Motor neuron (in vitro differentiated cells): ENCODE measurements at places on chromosomes 13 and 19. TPM values are rescaled to one million over a fixed set of nuclear protein-coding genes. Genes with fewer than 3 reads are reported as not detected.

MCF2L gene
- 20.0 and 25.7 TPM in 2 replicates for total RNA-seq

- peak; percentile 36 for ATAC-seq
Observed at GRCh38 chr19:30742406-30742938, 370.3 kb downstream of the ZNF536 start.

DNA sequence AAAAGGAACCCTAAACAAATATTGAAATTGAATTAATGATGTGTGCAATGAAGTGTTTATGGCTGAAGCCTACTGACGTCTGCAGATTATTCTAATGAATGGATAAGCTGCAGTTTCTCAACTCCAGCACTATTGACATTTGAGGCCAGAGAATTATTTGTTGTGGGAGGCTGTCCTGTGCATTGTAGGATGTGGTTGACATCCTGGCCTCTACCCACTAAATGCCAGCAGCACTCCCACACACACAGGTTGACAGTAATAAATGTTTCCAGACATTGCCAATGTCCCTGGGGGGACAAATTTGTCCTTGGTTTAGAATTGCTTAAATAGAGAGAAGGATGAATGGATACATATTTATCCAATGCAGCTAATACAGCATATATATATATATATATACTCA, 19.2 kb upstream of the MYH14 start:
- no peak for ATAC-seq

- peak; percentile 93 for ATAC-seq
Observed at GRCh38 chr19:29811125-29812079, at the start of gene CCNE1. CCNE1 (plus strand) TSS chr19:29811991; CDS start chr19:29812556, 565 bp downstream.

GRCh38 chr13:21949818-21950429, 279.1 kb downstream of the FGF9 start:
- ATAC-seq, result no peak

SLC1A6 gene
- 0.22 and 0.31 TPM in 2 replicates for total RNA-seq

- no peak for ATAC-seq
Observed at GRCh38 chr13:98216711-98217285, 39.7 kb upstream of the RNF113B start.

ISYNA1 gene
- total RNA-seq, result 90.8 and 96.9 TPM in 2 replicates

- ATAC-seq, result peak; percentile 50
Observed at GRCh38 chr19:39362682-39363657, 20.7 kb downstream of the SAMD4B start.

GRCh38 chr19:30330266-30330665, 41.9 kb upstream of the ZNF536 start:
- no peak for ATAC-seq

DNA sequence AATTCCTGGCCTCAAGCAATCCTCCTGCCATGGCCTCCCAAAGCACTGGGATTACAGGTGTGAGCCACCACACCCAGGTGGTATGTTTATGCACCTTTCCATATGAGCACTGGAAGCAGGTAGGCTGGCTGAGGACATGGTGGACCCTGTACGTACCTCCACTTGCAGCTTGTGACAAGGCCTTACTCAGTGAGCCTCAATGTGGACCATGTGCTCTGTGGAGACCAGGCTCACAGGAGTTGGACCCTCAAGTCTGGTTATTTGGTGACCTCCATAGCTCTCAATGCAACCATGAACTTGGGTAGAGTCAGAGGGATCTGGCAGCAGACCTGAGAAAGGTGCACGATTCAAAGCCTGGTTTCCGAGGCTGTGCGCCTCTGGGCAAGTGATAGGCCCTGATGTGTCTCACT, 5.5 kb downstream of the ACP4 start:
- ATAC-seq, result no peak

DNA sequence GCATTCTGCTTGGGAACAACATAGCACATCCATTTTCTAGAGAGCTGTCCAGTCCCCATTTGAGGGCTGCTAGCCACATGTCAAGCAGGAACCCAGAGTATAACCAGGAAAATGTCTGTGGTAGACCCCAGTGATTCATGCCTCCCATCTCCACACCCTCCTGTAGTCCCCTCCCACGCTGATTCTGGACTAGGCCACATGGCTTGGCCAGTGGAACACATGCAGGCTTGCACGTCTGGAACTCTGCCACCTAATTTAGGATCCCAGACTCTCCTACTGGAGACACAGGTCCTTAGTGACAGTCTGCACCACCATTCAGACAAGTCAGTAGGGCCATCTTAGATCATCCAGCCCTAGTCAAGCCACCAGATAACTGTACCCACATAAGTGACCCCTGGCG, 149.8 kb downstream of the ZIC5 start:
- no peak for ATAC-seq

- no peak for ATAC-seq
Observed at GRCh38 chr19:7196763-7197118, 97.5 kb downstream of the INSR start.

NLRP7 gene
- total RNA-seq, result not detected in 2 replicates

DNA sequence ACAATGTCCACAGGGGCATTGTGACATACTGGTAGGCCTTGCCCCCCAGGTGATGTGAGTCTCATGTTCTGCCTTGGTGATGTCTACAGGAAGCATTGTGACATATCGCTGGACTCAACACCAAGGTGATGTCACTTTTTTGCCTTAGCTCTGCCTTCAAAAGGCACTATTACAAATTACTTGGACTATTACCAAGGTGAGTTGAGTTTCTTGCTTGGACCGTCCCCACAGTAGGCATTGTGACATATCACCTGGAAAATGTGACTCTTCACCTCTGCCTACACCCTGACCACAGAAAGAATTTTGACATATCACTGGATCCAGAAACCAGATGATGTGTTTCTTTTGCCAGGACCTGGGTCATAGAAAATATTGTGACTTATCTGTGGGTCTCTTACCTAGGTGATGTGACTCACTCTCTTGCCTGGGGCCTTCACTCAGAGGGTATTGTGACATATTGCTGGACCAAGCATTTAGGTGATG, 60.6 kb upstream of the ZNF724 start:
- ATAC-seq, result no peak

GRCh38 chr13:37995092-37995491, 125.5 kb upstream of the TRPC4 start:
- ATAC-seq, result peak; percentile 97

PET100 gene
- 209 and 240 TPM in 2 replicates for total RNA-seq

FFAR1 gene
- total RNA-seq, result 0.11 and 0.13 TPM in 2 replicates

GRCh38 chr19:58531034-58531840, 11.6 kb upstream of the ZBTB45 start:
- ATAC-seq, result no peak

AMER2 gene
- total RNA-seq, result 17.8 and 18.3 TPM in 2 replicates

DNA sequence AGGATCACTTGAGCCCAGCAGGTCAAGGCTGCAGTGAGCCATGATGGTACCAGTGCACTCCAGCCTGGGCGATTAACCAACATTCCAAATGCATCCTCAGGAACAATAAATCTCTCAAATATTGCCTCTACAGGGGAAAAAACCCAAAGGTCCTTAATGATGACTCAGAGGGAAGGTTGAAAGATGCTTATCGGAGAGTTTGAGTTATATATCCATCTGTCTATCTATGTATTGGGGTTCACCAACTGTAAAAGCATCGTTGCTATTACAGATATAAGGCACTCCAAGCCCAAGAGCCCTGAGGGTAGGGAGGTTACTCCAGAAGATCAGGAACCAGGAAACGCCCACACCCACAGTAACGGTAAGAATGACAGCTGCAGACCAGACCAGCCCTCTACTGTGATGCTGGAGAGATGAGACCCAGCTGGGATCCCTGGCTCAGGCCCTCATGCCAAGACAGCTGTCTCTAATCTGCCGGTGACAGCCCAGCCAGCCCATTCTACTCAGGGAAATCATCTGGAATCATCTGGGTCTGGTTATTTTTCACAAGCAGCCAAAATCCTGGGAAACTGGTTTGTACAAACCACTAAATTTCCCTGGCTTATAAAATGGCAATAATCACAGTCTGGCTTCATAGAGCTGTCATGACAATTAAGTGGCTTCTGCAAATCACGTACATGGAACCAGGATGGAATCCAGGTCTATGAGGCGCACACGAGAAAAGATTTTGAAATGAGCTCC, 23.8 kb downstream of the TEX101 start:
- no peak for ATAC-seq

- ATAC-seq, result peak; percentile 78
Observed at GRCh38 chr13:60655256-60655655, 258.2 kb downstream of the TDRD3 start.

FREM2 gene
- 1.9 and 2.2 TPM in 2 replicates for total RNA-seq

GRCh38 chr19:8185343-8186068, 23.7 kb upstream of the CERS4 start:
- no peak for ATAC-seq

DNA sequence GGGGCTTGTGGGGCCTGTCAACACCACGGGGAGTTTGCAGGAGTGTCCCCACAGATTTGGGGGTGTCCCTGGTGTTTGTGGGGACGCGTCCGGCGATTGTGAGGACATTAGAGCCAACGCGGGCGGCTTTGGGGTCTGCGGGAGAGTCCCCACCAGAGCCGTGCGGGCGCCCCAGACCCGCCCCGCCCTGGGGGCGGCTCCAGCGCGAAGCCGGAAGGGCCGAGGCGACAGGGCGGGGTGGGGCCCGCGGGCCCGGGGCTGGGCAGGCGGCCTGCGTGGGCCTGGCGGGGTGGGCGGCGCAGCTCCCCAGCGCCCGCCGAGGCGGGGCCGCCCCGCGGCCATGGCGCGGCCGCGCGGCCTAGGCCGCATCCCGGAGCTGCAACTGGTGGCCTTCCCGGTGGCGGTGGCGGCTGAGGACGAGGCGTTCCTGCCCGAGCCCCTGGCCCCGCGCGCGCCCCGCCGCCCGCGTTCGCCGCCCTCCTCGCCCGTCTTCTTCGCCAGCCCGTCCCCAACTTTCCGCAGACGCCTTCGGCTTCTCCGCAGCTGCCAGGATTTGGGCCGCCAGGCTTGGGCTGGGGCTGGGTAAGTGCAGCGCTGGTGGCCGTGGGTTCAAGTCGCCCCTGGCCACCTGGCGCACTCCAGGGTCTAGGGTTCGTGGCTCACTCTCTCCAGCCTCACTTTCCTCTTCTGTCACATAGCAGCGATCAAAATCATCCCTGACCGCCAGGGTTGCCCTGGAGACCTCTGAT, 10.3 kb downstream of the PDE4A start:
- ATAC-seq, result peak; percentile 64

- no peak for ATAC-seq
Observed at GRCh38 chr19:34128558-34129250, 43.6 kb upstream of the LSM14A start.

KMT2B gene
- 5.2 and 6.1 TPM in 2 replicates for total RNA-seq

- ATAC-seq, result peak; percentile 13
Observed at GRCh38 chr19:4811328-4812131, 20.0 kb downstream of the TICAM1 start.

DNA sequence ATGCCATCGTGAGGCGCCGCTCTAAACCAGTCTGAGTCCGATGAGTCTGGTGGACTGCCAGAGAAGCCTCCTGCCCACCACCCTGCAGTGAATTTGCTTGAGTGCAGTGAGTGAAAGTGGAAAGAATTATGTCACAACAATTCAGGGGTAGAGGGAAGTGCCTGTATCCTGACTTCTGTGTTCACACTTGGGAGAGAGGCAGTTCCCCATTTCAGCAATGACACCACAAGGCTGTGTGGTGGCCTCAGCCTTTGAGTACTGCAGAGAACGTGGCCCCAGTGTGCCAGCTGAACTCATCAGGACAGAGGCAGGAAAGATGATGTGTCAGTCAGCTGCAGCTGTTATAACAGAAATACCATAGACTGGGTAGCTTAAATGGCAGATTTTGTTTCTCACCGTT, 155.6 kb downstream of the COG6 start:
- no peak for ATAC-seq

DNA sequence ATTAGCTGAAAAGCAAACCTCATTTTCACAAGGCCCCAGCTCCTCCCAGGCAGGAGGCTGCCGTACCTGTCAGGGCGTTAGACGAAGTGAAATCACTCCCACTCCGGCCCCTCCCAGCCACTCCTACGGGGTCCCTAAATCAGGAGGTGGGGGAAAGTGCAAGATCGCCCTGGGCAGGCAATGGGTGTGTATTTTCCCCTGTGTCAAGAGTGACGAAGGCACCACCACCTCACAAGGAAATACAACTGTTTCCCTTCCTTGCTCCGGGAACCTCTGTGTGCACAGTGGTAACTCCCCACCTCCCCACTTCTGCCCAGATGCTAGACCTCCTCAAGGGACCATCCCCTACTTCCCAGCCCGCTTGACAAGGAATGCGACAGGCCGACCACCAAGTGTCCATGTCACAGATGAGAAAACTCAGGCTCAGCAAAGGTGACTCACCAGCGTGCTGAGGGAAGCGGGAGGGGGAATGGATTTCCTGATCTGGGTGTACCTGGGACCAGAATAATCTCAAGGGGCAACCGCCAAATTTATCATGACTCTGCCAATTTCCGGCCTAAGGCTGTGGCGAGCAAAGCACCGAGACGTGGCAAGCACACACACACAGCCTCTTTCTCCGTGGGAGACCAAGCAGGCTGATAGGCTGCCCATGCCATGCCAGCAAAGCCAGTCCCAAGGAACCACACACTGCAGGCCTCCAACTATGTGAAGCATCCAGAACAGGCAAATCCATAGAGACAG, 7.3 kb downstream of the PPP6R1 start:
- no peak for ATAC-seq

ARL11 gene
- 0.19 TPM in 1 of 2 replicates, not detected in the other for total RNA-seq

DNA sequence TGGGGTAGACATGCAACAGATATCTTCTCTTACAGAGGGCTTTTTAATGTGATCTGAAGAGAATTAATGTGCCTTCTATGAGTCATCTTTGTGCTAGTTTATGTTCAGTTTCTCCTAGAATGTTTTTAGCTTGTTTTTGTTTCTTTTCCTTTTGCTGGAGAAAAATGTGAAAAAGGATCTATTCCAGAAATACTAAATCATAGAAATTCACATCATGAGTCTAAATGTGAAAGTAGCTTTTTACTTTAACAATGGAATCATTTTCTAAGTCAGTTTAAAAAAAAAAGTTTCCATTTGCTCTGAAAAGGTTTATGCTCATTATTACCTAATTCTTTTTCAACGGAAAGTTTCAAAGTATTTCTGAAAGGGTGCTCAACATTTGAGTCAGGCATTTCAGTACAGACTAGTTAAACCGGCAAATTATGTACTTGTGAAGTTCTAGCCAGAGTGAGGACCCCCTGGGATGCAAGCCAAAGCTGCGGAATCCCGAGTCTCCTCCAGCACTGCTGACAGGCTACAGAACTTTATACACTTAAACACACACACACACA, 72.9 kb downstream of the SPATA13 start:
- no peak for ATAC-seq

- peak; percentile 60 for ATAC-seq
Observed at GRCh38 chr19:42528354-42529247, at the start of gene CEACAM1. CEACAM1 (minus strand) TSS chr19:42528481; CDS start chr19:42528374, 107 bp downstream.

DNA sequence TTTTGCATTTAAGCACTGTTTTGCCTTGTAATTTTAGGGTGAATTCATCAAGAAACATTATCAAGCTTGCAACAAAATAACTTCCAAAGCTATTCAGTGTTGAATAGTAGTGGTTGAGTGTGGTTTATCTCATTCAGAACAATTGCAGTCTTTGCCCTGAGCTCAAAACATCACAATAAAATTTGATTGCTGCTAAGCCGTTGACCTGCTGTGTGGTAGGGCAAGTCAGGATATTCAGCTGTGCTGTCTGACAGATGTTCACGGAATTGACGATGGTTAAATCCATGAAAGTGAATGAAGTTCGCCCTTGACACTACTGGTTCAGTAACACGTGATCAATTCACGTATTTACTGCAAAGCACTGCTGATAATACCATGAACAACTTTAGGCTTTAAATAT, 66.9 kb downstream of the GJA3 start:
- no peak for ATAC-seq

NANOS3 gene
- total RNA-seq, result 3.0 and 3.3 TPM in 2 replicates
